Left ventricle myocardium inferior (tissue), 1 donor: ENCODE measurements at places on chromosomes 6 and 20.
A peak's percentile ranks its signal among the peaks of the same experiment; 100 is the strongest.

DNA sequence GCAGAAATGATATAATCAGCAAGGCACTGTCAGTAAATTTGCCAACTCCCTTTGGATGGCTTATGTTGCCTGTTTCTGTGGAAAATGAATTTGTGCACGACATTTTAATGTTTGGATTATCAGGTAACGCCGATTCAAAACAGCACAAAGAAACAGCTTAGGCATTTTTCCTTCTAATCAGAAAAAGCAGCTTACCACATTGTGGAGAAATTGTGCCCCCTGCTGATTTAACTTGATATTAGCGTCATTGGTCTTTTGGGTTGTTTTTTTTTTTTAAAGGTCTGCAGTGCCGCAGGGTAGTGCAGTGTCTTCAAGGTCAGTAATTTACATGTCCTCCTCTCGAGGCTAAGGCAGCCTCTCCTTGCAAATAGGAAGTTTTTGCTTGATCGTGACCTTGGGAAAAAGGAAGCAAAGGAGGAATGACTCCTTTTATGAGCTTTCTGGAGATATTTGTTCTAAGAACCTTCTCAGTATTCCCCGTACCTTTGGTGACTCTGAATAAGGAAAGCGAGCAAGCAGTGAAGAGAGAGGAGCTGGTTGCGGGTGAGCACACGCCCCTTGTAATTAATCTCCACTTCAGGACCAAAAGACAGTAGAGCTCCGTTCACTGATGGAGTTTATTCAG is 79.1 kb downstream of the ELOVL4 start:
- H3K36me3 ChIP-seq: no peaks in the 10 kb centered on the region
- no peak overlapping the region for H3K27ac ChIP-seq
- DNase-seq: no peak
- H3K27me3 ChIP-seq: peaks cover 6% of the 10 kb centered on the region
- no peak overlapping the region for H3K4me3 ChIP-seq
- peaks cover 16% of the 10 kb centered on the region for H3K4me1 ChIP-seq

DNA sequence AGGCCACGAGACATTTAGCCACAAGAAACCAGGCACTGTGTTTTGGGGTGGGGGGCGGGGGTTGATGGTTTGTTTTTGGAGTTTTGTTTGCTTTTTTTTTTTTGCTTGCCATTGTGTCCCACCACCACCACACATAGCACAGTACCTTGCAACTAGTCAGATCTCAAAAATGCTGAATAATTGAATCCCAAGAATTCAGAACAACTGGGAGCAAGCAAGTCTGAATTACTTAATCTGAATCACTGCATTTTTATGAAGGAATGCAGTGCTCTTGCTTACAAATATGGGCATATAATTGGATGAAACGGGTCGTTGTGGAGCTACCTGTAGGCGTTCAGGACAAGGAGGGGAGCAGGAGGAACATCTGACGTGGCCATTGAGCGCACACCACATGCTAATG is 151.5 kb upstream of the CDYL start:
- no peak overlapping the region for H3K4me3 ChIP-seq
- no peak overlapping the region for H3K27ac ChIP-seq
- no peaks in the 10 kb centered on the region for H3K27me3 ChIP-seq
- no peaks in the 10 kb centered on the region for H3K4me1 ChIP-seq

DNA sequence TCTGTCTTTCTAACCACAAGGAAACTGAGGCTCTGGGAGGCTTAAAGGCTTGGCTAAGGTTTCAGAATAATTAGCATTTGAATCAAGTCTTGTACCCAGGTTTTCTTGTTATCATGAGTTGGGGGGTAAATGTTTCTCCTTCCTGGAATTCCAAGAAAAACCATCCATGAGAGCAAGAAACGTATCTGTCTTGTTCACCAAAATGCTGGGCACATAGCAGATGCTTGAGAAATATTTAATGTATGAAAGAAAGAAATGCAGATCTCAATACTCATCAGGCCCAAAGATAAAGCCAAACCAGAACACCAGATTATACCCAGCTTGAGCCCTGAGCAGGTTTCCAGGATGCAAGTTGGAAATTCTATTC is 164.6 kb downstream of the CLIC5 start:
- no peaks in the 10 kb centered on the region for H3K27me3 ChIP-seq
- no peak for DNase-seq
- H3K27ac ChIP-seq: no peak overlapping the region
- no peaks in the 10 kb centered on the region for H3K36me3 ChIP-seq
- no peak overlapping the region for H3K4me3 ChIP-seq

DNA sequence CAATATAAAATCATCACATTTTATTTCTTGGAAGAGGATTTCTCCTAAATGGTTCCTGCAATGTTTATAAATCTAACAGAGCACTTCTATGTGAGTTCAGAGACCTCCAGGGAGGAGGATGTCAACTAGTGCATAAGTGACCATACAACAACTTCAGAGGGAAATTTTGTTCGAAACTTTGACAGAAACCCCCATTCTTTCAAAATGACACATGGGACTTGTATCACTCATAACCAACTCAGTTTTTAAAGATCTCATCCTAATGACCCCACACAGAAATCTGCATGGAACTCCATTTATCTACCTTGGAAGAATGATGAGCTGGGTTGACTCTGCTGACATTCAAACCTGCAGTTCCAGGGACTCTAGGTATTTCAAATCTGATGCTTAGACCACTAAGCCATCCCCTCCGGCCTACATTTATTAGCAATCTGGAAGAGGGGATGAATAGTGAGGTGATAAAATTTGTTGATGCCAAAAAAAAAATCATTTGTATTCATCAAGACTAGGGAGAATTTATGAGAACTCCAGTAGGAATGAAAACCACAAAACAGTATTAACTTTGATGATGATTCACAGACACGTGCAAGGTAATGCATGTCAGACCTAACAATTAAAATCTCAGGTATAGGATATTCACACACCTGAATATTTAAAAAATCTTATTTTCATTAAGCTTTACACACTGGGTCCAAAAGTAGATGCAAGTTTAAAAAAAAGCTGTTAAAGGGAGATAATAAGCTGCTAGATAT is 153.0 kb downstream of the REV3L start:
- peaks cover 82% of the 10 kb centered on the region for H3K36me3 ChIP-seq
- no peak overlapping the region for H3K4me3 ChIP-seq
- H3K27ac ChIP-seq: no peak overlapping the region

DNA sequence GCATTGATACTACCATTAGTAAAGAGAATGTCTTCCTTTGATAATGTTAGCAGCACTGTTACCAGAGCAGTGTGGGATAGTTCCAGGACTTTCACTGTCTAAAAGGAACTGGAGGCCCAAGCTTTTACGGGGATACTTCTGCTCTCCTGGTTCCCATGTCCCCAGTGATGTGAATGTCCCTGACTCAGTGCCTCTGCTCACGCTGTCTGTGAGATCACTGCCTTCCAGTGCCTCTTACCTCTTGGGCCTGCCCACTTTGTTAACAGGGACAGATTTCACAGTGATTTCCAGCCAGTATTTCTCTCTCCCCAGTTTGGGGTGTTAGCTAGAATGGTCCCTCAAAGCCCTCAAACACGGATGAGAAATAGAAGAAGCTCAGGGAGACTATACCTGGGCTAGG is 14.4 kb downstream of the PTPRA start:
- H3K4me1 ChIP-seq: peaks cover 28% of the 10 kb centered on the region
- H3K36me3 ChIP-seq: no peaks in the 10 kb centered on the region
- no peak for DNase-seq
- H3K4me3 ChIP-seq: no peak overlapping the region

DNA sequence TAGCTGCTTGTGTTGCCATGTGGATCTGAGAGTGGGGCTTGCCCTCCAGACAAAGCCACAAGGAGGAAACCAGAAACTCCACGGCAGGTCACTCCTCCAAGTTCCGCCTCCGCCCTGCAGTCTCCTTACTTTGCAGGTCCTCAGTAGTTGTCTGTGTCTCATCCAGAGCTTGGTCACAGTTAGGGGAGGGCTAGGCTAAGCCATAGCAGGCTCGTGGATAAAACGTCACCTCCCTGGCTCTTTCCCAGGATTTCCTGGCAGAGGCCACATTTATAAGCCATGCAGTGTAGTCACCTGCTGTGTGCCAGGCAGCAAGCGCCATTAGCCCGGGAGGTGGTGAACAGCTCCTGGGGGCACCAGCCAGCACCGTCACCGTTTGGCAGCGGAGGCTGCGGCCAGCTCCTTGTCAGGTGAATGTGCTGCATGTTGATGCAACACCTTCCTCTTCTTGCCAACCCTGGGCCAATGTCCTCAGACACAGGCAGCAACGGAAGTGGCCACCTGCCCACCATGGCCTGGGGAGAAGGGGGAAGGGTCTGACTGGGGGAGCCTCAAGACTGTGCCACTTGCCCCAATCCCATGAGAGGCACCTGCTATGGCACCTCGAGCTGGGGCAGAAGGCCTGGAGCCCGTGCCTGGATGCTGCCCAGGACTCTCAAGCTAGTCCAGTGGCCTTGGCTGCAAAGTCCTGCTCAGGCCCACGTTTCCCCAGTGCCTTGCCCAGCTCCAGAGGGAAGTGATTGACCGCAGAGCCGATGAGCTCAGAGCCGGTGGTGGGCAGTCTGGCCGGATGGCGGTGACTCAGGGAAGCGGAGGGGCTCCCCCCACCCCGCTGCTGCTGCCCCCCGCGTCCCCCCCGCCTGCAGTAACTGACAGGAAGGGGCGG is 39.0 kb upstream of the SLCO4A1 start:
- H3K4me3 ChIP-seq: no peak overlapping the region
- peaks cover 38% of the 10 kb centered on the region for H3K4me1 ChIP-seq
- H3K27ac ChIP-seq: peak overlapping the region; percentile 66
- H3K36me3 ChIP-seq: no peaks in the 10 kb centered on the region
- peak; percentile 59 for DNase-seq

DNA sequence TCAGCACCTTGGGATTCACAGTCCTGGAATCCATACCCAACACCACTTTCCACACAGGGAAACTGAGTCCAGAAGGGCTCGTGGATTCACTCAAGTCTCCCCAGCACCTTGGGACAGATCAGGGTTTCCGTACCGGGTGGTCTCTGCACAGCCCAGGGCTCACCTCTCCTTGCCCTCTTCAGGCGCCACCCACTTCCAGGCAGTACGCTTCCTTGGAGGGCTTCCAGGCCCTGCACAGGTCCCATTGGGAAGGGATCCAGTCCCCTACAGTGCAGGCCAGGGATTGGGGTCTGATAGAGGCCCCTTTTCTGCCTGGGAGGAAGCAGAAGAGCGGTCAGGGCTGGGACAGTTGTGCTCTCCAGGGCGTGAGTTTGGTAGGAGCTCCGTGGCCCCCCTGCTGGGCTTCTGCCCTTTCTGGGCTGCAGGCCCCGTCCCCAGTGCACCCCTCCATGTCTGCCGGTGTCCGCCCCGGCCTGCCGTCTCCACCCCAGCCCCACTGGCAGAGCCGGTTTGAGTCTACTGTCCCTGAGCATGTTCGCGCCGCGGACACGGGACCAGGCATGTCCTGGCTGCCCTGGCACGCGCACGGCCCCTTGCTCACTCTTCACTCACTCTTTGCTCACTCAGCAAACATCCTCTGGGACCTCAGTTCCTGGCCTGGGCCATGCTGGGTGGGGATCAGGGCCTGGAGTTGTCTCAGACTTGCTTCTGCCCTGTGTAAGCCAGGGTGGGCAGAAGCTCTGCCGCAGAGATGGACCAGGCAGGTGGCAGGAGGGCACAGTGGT is 12.6 kb downstream of the SRC start:
- no peaks in the 10 kb centered on the region for H3K27me3 ChIP-seq
- no peak for DNase-seq
- no peak overlapping the region for H3K4me3 ChIP-seq
- H3K4me1 ChIP-seq: peaks cover 26% of the 10 kb centered on the region
- H3K27ac ChIP-seq: no peak overlapping the region
- no peaks in the 10 kb centered on the region for H3K36me3 ChIP-seq
